Astrocyte of the spinal cord (primary cell): ENCODE measurements at places on chromosomes 5 and 9.

DNA sequence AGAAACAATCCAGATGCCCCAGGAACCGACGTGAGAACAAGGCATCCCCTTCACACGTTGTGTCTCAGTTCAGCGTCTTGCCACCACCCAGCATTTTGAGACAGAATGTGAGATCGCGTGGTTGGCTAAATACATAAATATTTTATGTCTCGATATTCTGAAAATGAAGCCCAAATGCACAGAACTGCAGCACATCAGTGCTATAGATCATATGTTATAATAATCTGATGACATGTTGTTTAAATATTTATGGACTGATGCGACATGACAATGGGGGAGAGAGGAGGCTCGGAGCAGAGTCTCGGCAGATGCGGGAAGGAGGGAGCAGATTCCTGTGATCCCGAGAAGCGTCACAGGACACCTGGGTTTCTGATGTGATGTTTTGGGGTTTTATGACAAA lies 10.9 kb downstream of the NEK6 start:
- DNase-seq: no peak

- no peak for DNase-seq
Measured at GRCh38 chr5:141743866-141744272, 61.8 kb upstream of the ARAP3 start.

- no peak for DNase-seq
Measured at GRCh38 chr5:1088726-1089125, 23.1 kb downstream of the SLC12A7 start.

DNA sequence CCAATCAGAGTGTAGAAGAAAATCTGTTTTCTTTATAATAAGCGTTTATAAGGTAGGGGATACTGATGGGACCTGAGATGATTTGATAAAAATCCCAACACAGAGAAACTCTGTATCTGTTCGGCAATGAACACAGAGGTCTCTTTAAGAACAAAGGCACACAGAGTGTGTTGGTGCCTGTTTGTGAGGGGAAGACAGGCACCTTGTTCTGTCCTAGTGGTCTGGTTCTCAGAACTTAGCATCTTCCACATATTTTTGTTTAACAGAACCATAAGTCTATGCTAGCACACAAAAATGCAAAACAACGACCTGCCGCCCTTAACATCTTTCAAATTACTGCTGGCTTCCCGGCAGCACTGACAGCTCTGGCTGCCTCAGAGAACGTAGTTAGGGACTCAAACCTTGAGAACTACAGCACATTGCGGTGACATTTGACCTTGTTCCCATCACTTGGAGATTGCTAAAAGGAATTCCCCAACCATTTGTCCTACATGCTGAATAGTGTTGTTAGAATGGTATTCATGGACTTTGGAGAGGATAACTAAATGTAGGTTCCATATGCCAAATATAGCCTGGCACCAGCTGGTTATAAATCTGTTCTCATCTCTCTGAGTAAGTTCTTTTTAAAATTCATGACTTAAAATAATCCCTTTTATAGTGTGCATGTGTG lies 871.7 kb upstream of the TYRP1 start:
- DNase-seq: no peak
